Stimulated activated CD8-positive, alpha-beta memory T cell treated with anti-CD3 and anti-CD28 coated beads, Interleukin-4, amount 100 ng/mL, for 1 hour (primary cell): ENCODE measurements at places on chromosomes 1 and 21.

GRCh38 chr1:235649368-235650163, at the start of gene GNG4:
GNG4 (minus strand) TSS chr1:235649784; CDS start chr1:235583838, 65,946 bp downstream.
- DNase-seq = no peak

DNA sequence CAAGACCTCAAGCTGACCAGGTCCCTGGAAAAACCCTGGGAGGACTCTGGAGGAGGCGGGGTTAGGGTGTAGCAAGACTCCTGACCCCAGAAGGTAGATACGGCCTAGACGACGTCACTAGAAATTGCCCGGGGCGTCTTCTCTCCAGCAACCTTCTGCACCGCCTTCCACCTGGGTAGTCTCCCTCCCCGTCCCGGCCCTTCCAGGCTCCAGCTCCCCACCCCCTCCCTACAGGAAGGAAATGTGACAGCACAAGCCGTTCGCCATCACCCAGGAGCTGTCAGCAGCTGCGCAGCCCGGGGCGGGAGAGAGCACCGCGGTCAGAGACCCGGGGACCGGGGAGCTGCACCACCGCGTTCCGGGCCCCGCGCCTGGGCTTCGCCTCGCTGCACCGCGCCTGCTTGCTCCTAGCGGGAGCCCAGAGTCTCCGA, 20.0 kb downstream of the SERTAD4 start:
- DNase-seq = no peak

GRCh38 chr1:41432481-41433280, 51.8 kb downstream of the EDN2 start:
- peak; percentile 38 for DNase-seq

GRCh38 chr1:28126783-28127490, 38.5 kb upstream of the EYA3 start:
- DNase-seq = no peak

DNA sequence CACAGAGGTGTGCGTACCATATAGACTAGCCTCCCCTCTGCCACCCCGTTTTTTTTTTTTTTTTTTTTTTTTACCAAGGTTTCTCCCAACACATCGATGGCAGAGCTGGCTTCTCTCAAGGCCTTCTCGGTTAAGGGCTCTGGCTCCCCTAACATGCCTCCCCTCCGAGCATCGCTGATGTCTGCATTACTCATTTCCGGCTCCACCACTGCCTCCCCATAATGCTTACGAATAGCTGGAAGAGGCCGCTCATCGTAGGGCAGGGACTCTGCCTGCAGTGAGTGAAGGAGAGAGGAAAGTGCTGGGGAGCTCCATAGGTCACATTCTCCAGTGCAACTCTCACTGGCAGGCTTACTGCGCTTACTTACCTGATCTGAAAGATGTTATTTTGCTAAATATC, 20.6 kb downstream of the CEP104 start:
- DNase-seq = no peak

DNA sequence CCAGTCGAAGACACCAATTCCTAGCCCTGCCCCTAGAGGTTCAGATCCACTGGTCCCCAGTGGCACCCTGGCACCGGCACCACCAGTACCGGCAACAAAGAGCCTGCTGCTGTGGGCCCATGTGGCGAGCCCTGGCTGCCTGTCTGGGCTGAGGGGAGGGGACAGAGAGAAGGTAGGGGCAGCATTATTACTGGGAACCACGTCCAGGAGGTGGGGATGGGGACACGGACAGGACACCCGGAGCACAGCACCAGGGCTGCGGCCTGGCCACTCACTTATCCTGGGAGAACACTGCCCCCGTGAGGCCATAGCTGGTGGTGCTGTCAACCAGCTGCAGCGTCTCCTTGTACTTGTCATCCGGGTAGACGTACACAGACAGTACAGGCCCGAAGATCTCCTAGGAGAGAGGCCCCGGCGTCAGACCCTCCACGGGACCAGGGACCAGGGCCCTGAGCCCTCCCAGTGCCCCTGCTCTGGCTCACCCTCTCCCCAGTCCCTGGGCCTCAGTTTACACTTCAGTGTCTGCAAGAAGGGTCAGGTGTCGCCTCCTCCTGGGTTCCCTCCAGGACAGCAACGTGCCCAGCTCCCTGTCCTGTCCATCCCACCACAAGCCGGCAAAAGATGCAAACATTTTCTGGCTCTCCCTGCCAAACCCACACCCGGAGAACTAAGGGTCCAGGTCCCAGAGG, 15.8 kb upstream of the TAS1R2 start:
- peak; percentile 28 for DNase-seq

DNA sequence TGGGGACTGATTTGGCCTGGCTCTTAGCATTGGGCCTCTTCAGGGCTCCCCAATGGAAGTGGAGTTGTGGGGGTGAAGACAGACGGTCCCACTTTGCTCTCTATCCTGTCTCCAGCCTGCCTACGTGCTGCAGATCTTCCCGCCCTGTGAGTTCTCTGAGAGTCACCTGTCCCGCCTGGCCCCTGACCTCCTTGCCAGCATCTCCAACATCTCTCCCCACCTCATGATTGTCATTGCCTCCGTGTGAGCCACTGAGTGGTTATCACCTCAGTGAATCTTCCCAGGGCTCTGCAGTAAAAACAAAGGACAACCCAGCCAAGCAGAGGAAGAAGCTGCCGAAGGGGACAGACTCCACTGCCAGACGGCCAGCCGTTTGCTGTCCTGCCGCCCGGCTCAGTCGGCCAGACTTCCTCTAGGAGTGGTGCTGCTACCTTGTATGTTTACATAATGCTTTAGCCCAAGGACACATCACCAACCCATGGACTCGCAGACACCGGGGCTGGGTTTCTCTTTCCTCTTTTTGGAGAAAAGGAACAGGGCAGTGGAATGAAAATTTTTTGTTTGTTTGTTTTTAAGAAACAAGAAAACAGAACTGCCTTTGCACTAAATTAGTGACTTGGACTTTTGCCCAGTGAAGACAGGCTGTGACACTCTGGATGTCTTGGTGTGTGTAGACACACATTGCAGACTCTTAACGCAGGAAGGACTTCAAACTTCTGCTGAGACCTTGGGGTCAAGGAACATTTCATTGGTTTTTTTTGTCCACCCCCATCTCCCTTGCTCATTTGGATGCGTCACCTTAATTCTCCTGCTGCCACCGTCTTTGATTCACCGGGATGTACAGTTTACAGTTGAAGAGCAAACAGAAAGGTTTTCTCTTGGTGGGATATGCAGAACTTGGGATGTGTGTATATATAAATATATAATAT, 36.5 kb downstream of the ZBTB17 start:
- no peak for DNase-seq

- DNase-seq = no peak
These were observed 30.4 kb downstream of the PIK3C2B start for GRCh38 chr1:204464187-204464631.
